Cardiac septum (tissue), 1 donor: ENCODE measurements at places on chromosomes 16 and 17. TPM values are rescaled to one million over a fixed set of nuclear protein-coding genes. Genes with fewer than 3 reads are reported as not detected.

DNA sequence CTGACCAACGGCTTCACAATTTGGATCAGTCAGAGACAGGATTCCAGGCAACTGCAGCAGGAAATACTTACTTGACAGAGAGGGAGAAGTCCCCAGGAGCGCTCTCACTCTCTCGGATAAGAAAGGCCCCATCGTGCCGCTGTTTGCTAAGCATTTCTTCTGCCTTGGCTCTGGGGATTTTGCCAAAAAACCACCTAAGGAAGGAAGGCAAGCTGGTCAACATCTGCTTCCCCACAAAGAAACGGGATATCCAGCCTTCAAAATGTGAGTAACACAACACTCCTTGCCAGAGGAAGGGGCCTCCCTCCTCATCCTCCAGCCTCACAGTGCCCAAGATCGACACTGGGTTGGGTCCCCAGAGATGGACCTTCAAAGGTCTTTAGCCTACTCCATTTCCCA is 36.6 kb upstream of the SLC25A19 start:
- DNase-seq: no peak

DNA sequence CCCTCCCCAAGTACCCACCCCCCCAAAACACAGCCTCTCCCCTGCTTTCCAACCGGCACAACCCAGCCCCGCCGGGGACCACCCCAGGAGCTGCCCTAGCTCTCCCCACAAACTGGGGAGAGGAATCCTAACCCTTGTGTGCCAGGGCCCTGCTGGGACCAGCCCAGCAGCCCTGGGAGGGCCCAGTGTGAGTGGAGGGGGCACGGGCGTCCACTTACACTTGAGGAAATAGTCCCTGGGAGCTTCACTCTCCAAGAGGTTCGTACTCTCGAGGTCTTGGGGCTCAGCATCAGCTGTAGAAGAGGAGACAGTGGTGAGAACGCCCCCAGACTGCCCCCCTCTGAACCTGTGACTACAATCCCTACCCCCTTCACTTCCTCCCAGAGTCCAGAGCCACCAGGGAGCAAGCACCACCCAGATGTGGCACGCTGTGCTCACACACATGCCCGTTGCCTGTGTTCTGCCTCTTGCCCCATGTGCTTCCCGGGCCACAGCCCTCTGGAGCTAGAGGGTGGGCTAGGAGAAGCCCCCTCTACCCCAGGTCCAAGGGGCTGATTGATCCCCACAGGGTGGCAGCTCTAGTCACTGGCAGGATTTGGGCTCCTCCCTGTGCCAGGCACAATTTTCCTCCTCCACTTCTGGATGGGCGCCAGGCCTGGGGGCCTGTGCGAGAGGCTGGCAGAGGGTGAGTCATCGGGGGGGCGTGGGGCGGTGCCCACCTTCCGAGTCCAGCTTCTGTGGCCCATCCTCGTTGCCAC is 3.0 kb downstream of the TRIM47 start:
- no peak for DNase-seq

DNA sequence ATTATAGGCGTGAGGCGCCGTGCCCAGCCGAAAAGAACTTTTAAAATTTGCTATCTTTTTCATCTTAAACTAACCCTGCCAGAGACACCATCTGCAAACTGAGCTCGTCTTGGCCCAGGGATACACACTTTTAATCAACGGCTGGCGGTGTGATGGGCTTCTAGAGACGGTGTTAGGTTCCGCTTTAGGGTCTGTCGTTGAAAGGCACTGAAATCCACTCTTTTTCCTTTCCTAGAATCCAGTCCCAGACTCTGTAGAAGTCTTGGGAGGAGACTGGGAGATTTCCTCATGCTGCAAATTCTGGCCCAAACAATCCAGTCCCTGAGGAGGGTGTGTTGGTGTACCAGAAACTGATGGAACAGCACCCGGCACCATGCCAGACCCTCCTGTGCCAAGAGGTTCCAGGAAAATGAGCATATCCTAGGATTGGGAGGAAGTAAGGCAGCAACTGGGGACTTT is 52.0 kb upstream of the TEX2 start:
- peak; percentile 88 for DNase-seq

DNA sequence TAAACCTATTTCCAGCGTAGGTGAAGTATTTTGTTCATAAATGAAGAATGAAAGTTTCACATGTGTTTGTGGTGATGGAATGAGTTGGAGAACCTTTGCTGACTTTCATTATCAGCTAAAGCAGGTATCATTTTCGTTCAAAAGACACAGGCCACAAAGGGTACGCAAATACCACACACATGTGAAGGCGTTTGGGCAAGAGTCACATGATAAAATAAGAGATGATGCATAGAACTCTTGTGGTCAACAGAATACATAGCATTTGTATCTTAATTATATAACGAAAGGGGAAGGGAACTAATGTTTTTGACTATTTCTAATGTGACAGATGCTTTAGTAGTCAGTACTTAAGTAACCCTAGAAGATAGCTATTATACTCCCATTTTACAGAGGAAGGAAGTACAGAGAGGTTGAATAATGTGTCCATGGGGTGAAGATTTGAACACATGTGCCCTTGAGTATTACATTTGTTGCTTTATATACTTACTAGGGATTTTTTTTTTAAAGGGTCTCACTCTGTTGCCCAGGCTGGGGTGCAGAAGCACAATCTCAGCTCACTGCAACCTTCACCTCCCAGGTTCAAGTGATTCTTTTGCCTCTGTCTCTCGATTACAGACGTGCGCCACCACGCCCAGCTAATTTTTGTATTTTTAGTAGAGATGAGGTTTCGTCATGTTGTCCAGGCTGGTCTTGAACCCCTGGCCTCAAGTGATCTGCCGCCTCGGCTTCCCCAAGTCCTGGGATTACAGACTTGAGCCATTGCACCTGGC is 4.8 kb downstream of the RPA1 start:
- DNase-seq: no peak

GRCh38 chr17:7318121-7318860 is 3.1 kb upstream of the GPS2 start:
- no peak for DNase-seq

GRCh38 chr17:63609816-63610573 is 9.3 kb downstream of the TACO1 start:
- DNase-seq: no peak

DNA sequence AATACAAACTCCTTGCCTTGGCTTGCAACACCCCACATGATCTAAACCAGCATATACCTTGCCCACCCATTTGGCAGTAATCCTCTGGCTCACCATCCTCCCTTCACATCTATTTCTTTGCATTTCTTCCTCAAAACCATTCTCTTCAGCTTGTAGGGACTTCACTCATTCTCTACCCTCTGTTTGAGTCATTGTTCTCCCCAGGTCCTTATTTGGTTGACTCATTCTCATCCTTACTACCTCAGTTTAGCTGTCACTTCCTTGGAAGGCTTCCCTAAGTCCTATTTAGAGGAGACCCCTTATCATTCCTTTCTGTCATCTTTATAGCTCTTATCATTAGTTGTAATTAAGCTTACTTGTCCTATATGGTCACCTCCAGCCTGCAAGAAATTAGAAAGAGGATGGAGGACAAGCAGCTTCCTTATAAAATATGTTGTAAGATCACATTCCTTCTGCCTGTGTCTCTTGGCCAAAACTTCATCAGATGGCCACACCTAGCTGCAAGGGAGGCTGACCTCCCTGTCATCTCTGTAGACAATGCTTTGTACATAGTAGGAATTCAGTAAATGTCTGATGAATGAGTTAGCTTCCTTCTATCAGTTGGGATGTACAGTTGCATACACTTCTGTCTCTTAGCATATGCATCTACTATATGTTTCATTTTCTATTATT is 1.7 kb downstream of the TTC19 start:
- no peak for DNase-seq

Gene BRIP1
- 0.11 TPM for total RNA-seq

Gene ST6GALNAC1
- total RNA-seq: 1.9 TPM

Gene KRTAP1-1
- total RNA-seq: not detected
